Activated CD8-positive, alpha-beta T cell treated with anti-CD3 and anti-CD28 coated beads, Interleukin-2, amount 10 ng/mL, durations not matched to agents 7 days and 5 days (primary cell): ENCODE measurements at places on chromosomes 6 and 20.

DNA sequence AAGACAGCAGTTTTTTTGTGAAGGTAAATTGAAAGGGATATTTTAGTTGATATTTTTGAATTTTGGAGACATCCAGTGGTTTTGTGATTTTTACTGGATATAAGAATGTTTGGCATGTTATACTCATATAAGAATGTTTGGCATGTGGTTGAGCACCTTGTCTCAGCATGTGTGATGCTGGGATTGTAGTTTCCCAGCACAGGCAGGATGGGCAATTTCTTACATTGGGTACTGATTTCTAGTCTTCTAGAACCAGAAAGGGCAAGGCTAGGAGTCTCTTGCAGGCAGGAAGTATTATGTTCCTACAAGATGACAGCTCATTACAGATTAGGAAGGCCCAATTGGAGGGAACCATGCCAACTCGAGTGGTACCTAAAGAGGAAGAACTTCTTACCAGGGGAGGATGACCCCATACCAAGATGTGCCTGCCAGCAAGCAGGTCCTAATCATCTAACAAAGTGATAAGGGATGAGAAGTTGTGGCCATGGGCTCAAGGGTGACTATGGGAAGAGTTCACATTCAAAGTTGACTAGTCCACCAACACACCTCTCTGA, 377.8 kb downstream of the UTRN start:
- H3K27me3 ChIP-seq, result no peaks in the 10 kb centered on the region
- peaks cover 15% of the 10 kb centered on the region for H3K36me3 ChIP-seq
- no peak overlapping the region for H3K27ac ChIP-seq

- H3K27ac ChIP-seq, result peak overlapping the region; percentile 91
- H3K4me3 ChIP-seq, result peak overlapping the region; percentile 90
- H3K36me3 ChIP-seq, result peaks cover 36% of the 10 kb centered on the region
- H3K27me3 ChIP-seq, result no peaks in the 10 kb centered on the region
Observed at GRCh38 chr6:144344646-144345045, 59.5 kb downstream of the UTRN start.

DNA sequence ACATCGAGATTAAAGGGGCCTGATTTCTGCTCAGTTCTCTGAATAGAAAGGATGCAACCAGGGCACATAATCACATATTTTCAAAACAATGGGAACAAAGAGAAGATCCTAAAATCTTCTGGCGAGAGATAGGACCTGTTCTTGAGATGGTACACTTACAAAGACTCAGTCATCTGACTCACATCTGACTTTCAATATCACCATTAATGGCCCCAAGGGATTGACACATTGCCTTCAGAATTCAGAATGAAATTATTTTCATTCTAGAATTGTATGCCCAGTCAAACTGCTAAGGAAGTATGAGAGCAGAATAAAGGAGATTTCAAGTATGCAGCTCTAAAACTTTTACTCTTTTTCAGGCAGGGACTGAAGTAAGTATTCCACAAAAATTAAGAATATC, 240.7 kb upstream of the POU3F2 start:
- no peaks in the 10 kb centered on the region for H3K36me3 ChIP-seq
- H3K27me3 ChIP-seq, result no peaks in the 10 kb centered on the region
- H3K27ac ChIP-seq, result no peak overlapping the region

GRCh38 chr6:135505648-135506047, 8.1 kb upstream of the AHI1 start:
- no peaks in the 10 kb centered on the region for H3K27me3 ChIP-seq
- H3K27ac ChIP-seq, result no peak overlapping the region
- peaks cover 8% of the 10 kb centered on the region for H3K4me1 ChIP-seq
- H3K4me3 ChIP-seq, result no peak overlapping the region

- H3K4me1 ChIP-seq, result no peaks in the 10 kb centered on the region
- H3K27ac ChIP-seq, result no peak overlapping the region
- H3K27me3 ChIP-seq, result no peaks in the 10 kb centered on the region
- no peak overlapping the region for H3K4me3 ChIP-seq
Observed at GRCh38 chr6:161048641-161049040, 57.1 kb downstream of the MAP3K4 start.

- H3K27ac ChIP-seq, result no peak overlapping the region
- H3K27me3 ChIP-seq, result no peaks in the 10 kb centered on the region
- no peaks in the 10 kb centered on the region for H3K4me1 ChIP-seq
- no peak overlapping the region for H3K4me3 ChIP-seq
Observed at GRCh38 chr6:168640768-168641167, 199.8 kb downstream of the SMOC2 start.

- peaks cover 1% of the 10 kb centered on the region for H3K4me1 ChIP-seq
- no peaks in the 10 kb centered on the region for H3K27me3 ChIP-seq
- H3K4me3 ChIP-seq, result no peak overlapping the region
- H3K36me3 ChIP-seq, result no peaks in the 10 kb centered on the region
- DNase-seq, result no peak
Observed at GRCh38 chr6:53888931-53889330, 94.1 kb downstream of the LRRC1 start.

GRCh38 chr6:155693573-155694418, 238.2 kb upstream of the NOX3 start:
- H3K27me3 ChIP-seq, result no peaks in the 10 kb centered on the region
- no peaks in the 10 kb centered on the region for H3K36me3 ChIP-seq
- no peak overlapping the region for H3K27ac ChIP-seq
- no peak for DNase-seq
- no peak overlapping the region for H3K4me3 ChIP-seq

- H3K27ac ChIP-seq, result peak overlapping the region; percentile 48
- H3K27me3 ChIP-seq, result peaks cover 21% of the 10 kb centered on the region
- DNase-seq, result peak; percentile 49
- H3K4me3 ChIP-seq, result no peak overlapping the region
Observed at GRCh38 chr20:17856024-17856564, 112.5 kb downstream of the SNX5 start.

DNA sequence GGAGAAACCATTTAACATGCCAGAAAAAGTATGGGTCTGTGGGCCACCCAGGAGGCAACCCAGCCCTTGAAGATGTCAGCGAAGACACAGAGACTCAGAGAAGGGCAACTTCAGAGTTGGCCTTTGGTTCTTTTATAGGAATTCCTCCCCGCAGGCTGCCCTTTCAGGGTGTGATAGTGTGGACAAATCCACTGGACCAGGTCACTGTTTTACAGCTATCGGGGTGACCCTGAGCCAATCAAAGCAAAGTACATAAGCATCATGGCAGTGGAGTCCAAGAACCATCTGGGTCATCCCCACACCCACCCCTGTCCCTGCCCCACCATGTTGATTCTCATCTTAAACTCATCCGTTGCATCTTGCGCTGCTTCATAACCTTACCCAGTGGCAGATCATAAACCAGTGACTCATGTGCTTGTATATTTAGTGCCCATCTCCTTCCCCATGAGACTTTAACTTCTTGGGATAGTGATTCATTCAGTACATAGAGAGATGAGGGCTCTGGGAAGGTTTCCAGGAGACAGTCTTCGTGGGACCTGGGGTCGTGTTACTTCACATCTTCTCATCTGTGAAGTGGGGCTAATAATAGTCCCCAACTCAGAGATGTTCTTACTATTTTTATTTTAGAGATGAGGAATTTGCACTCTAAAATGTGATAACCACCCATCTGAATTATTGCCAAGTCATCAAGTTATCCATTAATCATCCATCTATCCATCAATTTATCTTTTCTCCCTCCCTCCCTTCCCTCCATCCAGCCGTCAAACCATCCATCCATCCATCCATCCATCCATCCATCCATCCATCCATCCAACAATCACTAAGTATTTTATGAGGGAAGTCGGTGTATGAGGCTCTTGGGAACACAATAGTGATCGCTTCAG, 51.0 kb downstream of the EDN3 start:
- H3K27me3 ChIP-seq, result peaks cover 5% of the 10 kb centered on the region
- DNase-seq, result no peak
- H3K36me3 ChIP-seq, result no peaks in the 10 kb centered on the region
- H3K27ac ChIP-seq, result no peak overlapping the region
- H3K4me3 ChIP-seq, result no peak overlapping the region

DNA sequence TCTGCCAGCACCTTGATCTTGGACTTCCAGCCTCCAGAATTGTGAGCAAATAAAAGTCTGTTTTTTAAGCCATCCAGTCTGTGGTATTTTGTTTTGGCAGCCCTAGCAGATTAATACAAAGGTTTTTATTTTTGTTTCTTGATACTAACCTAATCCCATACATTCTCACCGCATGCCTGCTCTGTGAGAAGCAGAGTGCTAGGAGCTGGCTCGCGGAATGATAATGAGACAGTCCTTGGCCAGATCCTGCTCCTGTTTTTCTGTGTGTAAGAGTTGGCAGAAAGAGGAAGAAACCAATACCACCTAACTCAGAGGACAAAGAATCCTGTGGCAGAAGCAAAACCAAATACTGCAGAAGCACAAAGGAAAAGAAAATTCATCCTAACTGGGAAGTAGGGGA, 82.6 kb downstream of the KIF16B start:
- no peaks in the 10 kb centered on the region for H3K4me1 ChIP-seq
- H3K4me3 ChIP-seq, result no peak overlapping the region
- no peak overlapping the region for H3K27ac ChIP-seq
- H3K36me3 ChIP-seq, result no peaks in the 10 kb centered on the region

- no peaks in the 10 kb centered on the region for H3K27me3 ChIP-seq
- no peaks in the 10 kb centered on the region for H3K36me3 ChIP-seq
- no peaks in the 10 kb centered on the region for H3K4me1 ChIP-seq
- no peak overlapping the region for H3K4me3 ChIP-seq
Observed at GRCh38 chr6:167990016-167990945, 7.2 kb upstream of the KIF25 start.

GRCh38 chr20:41057999-41058673, 29.5 kb downstream of the TOP1 start:
- no peak overlapping the region for H3K4me3 ChIP-seq
- no peak for DNase-seq
- H3K27ac ChIP-seq, result no peak overlapping the region
- no peaks in the 10 kb centered on the region for H3K27me3 ChIP-seq

DNA sequence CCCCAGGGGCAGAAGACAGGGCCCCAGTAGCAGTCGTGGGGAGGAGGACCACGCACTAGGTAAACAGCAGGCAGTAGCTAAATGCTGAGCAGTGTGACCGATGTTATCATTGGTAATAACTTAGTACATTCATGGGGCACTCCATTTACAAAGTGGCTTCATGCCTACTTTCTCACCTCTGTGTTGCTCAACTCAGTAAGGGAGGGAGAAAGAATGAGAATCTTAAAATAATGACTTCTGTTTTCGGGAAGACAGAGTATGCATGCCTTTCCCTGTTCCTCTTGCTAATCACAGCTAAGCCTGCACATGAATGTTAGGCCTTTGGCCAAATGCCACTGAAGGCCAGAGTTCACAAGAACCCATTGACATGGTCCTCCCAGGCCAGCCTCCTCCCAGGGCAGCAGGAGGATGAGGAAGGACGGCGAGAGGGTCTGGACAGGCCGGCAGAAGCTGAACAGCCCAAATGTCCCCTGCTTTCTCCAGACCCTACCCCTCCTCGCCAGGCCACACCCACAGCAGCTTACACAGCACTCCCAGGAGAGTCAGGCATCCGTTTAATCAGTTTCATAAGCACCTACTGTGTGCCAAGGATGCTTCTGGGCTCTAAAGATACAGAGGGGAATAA, 183.4 kb downstream of the ANKRD60 start:
- no peaks in the 10 kb centered on the region for H3K4me1 ChIP-seq
- H3K27ac ChIP-seq, result no peak overlapping the region
- no peak for DNase-seq
- H3K27me3 ChIP-seq, result no peaks in the 10 kb centered on the region
- no peaks in the 10 kb centered on the region for H3K36me3 ChIP-seq
